Frontal cortex (tissue), 4 donors: ENCODE measurements at places on chromosomes 13 and 19.

GRCh38 chr13:73984949-73985691, 149.1 kb downstream of the KLF12 start:
- DNase-seq, result no peak

DNA sequence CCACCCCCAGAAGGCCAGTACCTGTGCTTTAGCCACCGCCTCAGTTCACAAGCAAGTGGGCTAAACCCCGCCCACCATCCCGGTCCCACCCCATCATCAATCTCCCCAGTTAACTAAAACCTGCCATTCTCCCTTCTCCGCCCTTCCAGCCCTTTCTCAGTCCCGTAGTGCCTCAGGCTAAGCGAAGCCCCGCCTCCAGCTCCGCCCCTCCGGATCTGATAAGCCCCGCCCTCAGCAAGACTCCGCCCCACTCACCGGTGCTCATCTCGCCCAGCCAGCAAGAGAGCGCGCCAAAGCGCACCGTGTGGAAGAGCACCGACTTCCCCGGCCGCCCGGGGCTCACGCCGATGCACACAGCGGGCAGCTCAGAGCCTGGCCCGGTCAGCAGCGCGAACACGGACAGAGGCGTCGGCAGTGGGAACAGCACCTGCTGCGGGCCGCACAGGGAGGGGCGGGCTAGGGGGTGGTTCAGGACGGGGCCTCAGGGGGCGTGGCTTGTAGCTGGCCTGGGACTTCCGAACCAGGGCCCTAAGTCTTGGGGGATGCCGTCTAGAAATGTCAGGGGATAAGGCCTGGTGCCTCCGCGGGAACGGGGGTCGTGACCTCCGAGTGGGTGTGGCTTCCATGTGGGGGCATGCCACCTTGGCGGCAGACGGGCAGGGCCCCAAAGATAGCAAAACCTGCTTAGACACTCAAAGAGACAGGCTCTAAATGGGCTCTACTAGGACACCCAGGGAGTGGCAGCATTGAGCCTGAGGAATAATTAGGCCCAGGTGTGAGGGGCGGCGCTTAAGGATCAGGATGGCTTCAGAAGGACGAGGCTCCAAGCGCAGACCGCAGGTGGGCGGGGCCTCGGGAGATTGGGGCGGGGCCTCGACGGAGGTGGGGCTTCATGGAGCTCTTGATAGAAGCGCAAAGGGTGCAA, 21.4 kb downstream of the MAP4K1 start:
- DNase-seq, result no peak

GRCh38 chr19:17075864-17076542, 426 bp downstream of the MYO9B start:
- peak; percentile 52 for DNase-seq

- no peak for DNase-seq
Measured at GRCh38 chr19:4134351-4134750, 10.4 kb upstream of the MAP2K2 start.

DNA sequence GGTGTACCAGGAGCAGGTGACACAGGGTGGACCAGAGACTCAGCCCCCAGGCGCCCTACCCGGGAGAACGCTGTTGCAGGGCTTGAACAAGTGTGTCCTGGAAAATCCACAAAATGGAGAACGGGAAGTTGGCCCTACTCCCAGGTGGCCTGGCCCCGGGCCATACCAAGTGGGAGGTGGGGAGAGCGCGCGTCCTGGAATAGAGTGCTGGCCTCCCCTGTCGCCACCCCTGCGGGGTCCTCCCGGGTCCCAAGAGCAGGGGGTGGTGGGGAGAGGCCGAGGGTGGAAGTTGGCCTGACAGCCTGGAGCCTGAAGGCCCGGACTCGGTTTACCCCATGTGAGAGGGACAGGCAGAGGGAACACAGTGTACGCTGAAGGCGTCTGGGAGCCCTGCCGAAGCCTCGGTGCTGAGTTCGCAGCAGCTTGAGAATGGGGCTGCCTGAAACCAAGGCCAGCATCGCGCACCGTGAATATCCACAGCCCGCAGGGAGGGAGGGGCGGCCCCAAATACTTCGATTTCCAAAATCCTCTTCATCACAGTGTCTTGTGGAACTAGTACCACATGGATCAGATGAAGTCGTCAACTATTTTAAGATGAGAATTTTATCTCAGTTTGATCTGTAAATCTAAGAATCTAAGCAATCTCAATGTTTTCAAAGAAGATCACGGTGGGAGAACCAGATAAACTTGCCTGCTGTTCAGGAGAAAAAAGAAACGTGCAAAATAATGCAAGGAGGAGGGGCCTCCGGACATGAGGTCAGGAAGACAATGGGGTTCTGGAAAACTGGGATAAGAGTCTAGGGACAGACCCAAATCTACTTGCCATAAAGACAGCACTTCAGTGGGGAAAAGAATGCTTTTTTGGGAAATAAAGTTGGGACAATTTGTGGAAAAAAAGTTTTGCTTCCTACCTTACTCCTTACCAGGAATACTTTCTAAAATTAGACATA, 10.4 kb upstream of the KLF16 start:
- DNase-seq, result no peak

DNA sequence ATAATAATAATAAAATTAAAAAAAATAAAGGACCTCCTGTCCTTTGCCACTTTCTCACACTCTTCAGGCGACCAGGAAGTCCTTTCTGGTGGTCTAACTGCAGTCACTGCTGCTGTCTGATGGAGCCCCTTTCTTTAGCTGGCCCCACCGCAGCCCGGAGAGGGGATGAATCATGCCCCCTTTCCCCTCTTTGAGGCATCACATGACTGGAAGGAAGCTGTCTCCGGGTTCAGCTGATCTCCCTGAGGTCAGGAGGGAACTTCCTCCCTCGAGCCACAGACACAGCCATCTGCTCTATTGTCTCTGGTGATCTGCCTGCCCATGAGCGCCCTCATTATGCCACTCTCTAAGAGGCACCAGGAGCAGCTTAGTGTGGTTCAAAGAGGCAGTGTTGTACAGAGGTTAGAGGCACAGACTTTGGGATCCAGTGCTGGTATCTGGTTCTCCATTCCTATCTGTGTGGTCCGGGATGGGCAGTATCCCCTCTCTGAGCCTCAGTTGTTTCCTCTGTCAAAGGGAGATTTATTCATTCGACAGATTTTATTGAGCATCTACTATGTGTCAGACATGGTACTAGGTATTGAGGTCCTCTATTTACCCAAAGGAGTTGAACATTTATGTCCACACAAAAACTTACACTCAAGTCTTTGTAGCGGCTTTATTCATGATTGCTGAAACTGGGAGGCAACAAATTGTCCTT, 30.0 kb downstream of the VAV1 start:
- DNase-seq, result no peak

- no peak for DNase-seq
Measured at GRCh38 chr13:26949701-26950502, 189.3 kb upstream of the GPR12 start.
